Posterior vena cava (tissue), 2 donors: ENCODE measurements at places on chromosomes 1 and 21.

DNA sequence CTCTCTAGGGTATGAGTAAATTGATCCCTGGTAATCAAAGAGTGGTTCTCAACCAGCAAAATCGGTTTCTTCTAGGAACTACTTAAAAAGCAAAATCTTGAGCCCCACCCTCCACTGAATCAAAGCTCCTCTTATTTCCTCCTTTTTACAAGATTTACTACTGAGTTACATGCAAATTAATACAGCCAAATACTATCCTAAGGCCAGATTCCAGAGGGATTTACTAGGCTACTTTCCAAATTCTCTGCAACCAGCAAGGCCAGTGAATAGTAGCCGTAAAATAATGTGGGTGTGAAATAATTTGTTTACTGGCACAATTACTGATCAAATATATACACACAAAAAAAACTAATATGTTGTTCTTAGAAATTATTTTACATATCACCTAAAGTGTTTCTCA is 1583.8 kb downstream of the NCAM2 start:
- DNase-seq = no peak

DNA sequence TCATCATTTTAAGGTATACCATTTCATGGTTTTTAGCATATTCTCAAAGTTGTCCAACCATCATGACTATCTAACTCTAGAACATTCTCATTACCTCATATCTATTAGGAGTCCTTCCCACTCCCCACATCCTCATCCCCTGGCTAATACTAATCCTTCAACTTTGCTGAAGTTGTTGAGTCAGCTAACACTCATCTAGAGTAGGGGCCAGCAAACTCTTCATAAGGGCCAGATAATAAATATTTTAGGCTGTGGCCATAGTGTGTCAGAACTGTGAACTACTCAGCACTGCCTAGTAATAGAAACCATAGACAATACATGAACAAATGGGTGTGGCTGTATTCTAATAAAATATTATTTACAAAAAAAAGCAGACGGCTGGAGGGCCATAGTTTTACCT is 43.0 kb downstream of the TOR3A start:
- no peak for DNase-seq

DNA sequence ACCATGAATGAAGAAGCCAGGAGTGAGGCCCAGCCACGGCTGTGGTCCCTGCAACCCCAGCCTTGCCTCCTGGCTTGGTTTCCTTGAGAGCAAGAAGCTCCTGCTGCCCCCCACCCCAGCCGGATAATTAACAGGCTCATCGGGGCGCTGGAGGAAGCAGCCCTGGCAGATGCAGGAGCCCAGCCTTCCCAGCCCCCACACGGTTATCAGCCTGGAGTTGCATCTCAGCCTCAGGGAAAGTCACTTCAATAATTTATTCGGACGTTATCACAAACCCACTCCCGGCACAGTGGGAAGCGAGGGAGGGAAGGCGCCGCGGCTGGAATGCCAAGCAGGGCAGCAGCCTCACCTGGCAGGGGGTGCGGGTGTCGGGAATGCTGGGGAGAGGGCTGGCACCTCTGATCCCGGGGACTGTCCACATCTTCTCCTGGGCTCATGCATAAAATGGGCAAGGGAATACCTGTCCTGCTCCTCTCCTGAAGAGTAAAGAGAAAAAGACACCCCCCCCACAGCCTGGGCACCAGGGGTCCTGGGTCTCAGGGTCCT is 43.3 kb upstream of the LRP8 start:
- peak; percentile 74 for DNase-seq

DNA sequence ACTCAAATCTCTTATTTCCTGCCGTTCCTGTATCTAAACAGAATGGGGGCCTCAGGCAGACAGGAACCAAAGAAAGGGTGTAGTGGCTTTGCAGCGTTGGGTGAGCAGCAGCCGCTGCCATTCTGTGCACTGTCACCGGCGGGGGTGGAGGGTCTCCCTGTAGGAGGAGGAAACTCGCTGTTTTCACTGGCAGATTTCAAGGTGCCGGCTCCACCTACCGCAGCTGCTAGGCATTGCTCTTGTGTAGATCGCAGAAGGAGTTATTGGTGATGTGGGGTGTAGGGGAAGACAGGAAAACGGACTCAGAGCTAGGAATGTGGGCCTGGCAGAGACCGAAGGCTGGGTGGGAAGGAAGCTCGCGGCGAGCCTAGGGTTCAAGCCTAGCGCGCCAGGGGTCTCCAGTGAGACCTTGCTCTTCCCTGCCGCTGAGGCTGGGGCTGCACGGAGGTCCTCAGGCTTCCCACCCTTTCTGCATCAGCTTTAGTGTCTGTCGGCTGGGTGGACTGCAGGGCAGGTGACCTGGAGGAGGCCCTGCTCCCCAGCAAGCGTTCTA is 20.8 kb downstream of the ATP5PO start:
- peak; percentile 94 for DNase-seq

GRCh38 chr1:67651031-67651430 is 34.0 kb upstream of the GADD45A start:
- DNase-seq = no peak

- no peak for DNase-seq
Observed at GRCh38 chr1:224762046-224762445, 145.9 kb downstream of the CNIH3 start.

DNA sequence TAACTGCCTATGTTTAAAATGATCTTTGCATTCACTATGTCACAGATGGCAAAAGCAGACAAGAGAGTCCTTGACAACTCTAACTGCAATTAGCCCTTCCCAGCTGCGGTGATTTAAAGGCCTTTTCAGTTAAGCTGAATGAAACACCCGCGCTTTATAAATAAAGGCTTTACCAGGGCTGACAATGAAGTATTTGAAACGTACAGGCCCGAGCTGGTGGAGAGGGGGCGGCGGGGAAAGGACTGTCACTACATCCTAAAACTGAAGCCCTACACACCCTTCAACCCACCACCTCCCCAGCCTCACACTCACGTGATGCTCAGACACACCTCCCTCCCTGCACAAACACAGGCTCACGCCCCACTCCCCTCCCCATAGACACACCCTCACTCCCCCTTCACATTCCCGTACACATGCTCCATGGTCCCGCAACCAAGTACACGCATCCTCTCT is 45.5 kb downstream of the GRIK3 start:
- DNase-seq = no peak

DNA sequence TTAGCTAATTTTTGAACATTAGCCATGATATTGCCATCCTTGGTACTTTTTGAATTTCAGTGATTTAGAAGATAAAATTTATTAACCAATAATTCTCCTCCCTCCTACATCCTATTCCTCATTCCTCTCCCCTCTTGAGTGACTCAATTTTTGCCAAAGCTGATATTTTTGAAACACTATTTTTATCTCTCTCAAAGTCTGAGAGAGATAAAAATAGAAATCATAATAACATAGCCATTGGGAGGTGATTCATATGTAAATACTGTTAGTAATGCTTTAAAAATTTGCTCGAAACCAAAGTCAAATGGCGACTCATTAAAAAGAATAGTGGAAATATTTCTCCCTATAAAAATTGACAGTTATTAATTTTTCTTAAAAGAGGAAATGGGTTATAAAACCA is 97.4 kb downstream of the PATJ start:
- no peak for DNase-seq

GRCh38 chr1:21955058-21955457 is 17.9 kb upstream of the HSPG2 start:
- peak; percentile 91 for DNase-seq

DNA sequence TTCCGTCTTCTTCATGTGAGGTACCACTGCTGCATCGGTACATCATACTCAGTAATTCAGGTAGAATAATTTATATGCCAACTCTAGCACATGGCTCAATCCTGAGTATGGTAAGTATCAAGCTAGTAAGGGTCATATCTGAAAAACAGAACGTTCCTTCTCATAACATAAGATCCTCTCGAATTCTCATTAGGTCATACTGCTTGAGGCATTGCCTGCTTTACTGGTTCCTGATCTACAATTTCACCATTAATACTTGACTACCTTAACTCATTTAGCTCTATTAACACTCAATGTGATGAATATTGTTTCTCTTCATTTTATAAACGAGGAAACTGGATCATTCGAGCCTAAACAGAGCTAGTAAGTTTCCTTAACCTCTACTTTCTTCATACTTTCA is 871.6 kb downstream of the BRINP3 start:
- no peak for DNase-seq
